ENCODE measurements at places on chromosomes 11 and 22.

DNA sequence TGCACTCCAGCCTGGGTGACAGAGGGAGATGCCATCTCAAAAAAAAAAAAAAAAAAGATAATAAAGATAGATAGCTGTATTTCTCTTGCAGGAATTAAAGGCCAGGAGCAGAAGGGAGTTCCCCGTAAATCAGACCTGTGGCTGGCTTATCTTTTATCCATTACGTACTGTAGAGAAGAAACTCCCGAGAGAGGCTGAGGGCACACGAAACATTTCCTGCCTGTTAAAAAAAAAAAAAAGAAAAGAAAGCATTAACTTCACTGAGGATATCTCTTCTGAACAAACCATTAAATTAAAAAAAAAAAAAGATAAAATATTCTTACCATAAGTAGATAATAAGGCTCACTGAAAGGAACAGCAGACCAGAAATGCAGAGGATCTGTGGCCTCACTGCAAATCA lies 22.5 kb downstream of the P4HA3 start:
- DNase-seq: no peak

GRCh38 chr22:42303396-42304323 lies 33.2 kb upstream of the TCF20 start:
- no peak for DNase-seq

DNA sequence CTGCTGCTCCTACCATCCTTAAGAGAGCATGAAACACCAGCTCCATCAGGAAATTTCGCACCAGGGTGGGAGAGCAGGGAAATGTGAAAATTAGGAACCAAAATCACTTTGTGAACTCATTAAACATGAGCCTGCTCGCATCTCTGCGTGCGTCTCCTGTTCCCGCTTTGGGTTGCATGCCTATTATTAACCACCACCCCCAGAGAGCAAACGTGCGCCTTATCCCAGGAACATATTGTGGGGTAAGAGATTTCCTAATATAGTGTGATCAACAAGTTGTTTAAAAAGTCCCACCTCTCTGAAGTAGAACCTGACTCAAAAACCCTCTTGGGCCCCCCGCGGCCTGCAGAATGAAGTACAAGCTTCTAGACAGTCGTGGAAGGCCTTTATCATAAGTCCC lies 115.0 kb downstream of the TENM4 start:
- no peak for DNase-seq

GRCh38 chr22:21450320-21450831 lies 16.8 kb upstream of the TMEM191C start:
- DNase-seq: no peak

- no peak for DNase-seq
Measured at GRCh38 chr11:122271137-122271536, 155.1 kb upstream of the BLID start.

- DNase-seq: no peak
Measured at GRCh38 chr22:38684895-38685294, 3.1 kb downstream of the TOMM22 start.

- DNase-seq: peak; percentile 2
Measured at GRCh38 chr22:37223965-37224551, 11.8 kb upstream of the SSTR3 start.

GRCh38 chr22:28819253-28820096 lies 19.1 kb upstream of the XBP1 start:
- no peak for DNase-seq

- no peak for DNase-seq
Measured at GRCh38 chr22:33908171-33909074, 11.9 kb downstream of the LARGE1 start.

DNA sequence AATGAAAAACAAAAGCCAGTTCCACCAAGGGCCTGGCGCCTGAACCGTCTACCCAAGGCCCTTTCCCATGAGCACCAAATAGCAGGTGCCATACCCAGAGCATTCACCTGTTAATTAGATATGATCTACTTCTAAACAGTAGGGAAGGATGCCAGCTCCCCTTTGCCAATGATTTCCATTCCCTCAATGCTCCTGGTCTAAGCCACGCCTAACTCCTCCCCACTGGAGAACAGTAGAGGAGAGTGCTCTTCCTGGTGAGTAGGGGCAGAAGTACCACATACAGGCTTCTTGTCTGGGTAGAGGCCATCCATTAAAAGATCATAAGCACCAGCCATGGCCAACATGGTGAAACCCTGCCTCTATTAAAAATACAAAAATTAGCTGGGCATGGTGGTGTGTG lies 40.7 kb downstream of the PACSIN2 start:
- no peak for DNase-seq

GRCh38 chr11:22459048-22459447 lies 120.9 kb downstream of the SLC17A6 start:
- DNase-seq: no peak

GRCh38 chr11:65425971-65426838 lies 3.6 kb downstream of the NEAT1 start:
- DNase-seq: no peak

GRCh38 chr11:9718147-9718546 lies 54.3 kb downstream of the SWAP70 start:
- no peak for DNase-seq

- no peak for DNase-seq
Measured at GRCh38 chr22:28402060-28402459, 277.6 kb downstream of the TTC28 start.

DNA sequence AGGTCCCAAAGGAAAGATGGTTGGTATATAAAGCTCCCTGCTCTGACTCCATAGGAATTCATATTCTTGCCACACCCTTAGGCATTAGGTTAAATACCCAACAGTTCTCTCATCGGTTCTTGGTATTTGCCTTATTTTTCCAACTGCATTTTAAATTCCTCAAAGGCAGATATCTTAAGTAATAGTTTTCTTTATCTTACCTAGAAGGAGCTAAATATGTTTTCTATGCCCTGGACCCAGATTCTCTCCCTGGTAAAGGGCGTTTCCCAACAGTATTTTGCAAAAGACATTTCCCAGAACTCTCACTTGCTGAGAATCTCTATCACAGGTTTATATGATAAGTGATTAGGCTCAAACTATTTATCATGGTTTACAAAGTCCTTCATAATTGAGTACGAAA lies 158.6 kb upstream of the BDNF start:
- no peak for DNase-seq

GRCh38 chr22:17314487-17314886 lies 54.8 kb upstream of the CECR2 start:
- no peak for DNase-seq

- no peak for DNase-seq
Measured at GRCh38 chr11:27553186-27553585, 46.6 kb upstream of the LIN7C start.

DNA sequence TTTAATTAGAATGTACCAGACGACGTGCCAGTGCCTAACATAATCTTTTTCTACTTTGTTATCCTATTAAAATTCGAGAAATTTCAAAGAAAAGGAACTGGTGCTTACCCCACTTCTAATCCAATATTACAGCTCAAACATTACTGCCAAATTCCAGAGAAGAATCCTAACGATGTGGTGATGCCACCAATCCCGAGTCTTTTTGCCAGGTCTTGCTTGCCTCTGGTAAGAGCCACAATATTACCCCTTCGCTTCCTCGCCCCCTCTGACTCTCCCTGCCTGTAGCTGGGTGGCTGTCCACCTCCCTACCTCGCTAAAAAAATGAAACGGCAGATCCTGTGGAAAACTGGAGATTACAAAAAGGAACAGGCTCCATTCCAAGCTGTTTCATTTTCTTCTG lies 49.4 kb upstream of the TBCEL start:
- DNase-seq: no peak

DNA sequence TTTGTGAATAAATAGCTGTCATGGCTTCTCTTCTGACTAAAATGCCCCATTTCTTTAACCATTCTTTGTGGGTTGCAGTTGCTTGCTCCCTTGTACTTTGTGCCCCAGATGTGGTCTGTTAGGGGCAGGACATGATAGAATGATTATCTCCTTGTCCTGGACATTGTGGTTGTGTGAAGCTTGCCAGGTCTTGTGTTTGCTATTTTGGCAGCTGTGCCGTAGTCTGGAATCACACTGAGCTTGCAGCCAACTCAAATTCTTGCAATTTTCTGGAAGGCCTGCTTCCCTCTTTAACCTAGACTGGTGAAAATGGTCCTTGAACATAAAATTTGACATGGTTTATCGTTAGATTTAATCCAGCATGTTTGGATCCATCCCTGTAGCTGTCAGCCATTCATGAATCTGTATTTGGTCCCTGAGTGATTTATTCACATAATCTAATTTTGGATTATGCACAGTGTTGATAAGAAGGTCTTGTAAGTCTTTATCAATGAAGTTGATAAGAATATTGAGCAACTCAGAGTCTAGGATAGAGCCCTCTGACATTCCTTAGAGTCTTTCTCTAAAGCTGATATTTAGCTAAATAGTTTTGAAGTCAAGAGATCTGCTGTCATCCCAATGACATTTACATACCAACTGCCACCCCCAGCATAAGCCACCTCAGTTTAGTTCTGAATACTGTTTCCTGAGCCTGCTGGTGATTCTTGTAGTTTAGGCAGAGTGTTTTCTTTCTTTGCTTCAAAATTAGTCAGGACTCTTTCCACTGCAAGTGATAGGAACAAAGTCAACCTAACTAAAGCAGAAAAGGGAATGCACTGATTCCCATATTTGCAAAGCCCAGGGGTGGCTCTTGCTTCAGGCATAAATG lies 9.8 kb downstream of the SPON1 start:
- no peak for DNase-seq

DNA sequence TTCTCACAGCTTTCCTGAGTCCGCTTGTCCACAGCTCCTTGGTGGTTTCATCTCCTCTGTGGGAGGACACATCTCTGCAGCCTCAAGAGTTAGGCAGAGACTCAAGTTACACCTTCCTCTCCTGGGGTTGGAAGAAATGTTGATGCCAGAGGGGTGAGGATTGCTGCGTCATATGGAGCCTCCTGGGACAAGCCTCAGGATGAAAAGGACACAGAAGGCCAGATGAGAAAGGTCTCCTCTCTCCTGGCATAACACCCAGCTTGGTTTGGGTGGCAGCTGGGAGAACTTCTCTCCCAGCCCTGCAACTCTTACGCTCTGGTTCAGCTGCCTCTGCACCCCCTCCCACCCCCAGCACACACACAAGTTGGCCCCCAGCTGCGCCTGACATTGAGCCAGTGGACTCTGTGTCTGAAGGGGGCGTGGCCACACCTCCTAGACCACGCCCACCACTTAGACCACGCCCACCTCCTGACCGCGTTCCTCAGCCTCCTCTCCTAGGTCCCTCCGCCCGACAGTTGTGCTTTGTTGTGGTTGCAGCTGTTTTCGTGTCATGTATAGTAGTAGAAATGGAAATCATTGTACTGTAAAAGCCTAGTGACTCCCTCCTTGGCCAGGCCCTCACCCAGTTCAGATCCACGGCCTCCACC lies 11.7 kb downstream of the RASD2 start:
- DNase-seq: peak; percentile 88

DNA sequence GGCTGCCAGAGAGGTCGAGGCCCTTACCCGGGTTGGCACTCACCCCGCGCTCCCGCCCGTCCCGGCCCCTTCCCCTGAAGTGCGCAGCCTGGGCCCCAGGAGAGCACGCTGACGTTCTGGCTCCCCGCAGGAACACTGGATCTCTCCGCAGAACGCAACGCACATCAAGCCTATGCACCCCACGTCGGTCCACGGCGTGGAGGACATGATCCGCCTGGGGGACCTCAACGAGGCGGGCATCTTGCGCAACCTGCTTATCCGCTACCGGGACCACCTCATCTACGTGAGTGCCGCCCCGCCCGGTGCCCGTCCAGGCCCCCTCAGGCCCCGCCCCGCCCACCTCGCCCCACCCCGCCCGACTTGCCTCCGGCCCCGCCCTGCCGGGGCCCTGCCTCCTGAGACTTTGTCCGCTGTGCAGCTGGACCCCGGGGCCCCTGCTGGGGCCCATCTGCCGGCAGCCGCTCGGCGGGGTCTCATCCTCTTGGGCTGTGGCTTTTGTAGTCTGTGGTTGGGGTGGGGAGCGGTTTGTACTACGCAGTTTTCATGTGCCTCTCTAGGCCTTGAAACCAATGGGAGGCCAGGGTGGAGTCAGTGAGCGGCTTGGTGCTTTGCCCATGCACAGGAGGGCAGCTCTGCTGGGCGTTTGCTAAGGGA lies 19.7 kb downstream of the MYO7A start:
- no peak for DNase-seq

DNA sequence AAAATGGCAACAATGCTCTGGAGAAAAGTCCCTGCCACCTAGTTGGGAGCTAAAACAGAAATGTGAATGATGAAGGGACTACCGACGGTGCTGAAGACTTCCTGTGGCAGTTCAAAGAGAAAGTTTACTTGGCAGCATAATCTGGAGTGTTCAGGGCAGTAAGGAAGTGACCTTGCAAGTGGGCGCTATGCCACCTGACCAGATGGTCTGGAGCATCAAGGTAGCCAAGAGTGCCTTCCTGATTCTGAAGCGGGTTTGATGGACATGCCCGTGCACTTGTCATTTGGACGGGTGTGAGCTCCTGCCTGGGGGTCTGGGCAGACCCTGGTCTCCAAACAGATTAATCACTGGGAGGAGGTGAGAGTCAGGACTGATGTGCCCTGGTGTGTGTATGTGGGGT lies 1.8 kb upstream of the SNX19 start:
- no peak for DNase-seq

DNA sequence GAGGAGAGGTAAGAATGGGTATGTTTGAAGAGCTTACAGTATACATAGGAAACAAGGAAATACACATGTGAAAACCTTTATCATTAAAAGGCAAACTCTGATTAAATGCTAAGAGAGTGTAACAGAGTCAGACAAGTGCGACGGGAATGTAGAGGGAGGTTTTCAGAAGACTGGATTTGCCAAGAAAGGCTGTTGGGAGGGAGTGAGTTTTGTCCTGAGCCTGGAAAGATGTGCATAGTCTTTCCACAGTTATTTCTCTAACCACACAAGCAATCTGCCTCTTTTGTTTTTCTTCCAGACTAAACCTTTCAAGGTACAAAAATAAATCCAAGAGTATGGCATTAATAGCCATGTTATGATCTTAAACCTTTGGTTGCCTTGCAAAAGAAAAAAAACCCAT lies 170.9 kb downstream of the KIRREL3 start:
- DNase-seq: no peak

- no peak for DNase-seq
Measured at GRCh38 chr22:44718418-44718817, 16.4 kb downstream of the PRR5 start.
